Activated CD4-positive, CD25-positive, alpha-beta regulatory T cell (primary cell): ENCODE measurements at places on chromosomes 2 and 18.

DNA sequence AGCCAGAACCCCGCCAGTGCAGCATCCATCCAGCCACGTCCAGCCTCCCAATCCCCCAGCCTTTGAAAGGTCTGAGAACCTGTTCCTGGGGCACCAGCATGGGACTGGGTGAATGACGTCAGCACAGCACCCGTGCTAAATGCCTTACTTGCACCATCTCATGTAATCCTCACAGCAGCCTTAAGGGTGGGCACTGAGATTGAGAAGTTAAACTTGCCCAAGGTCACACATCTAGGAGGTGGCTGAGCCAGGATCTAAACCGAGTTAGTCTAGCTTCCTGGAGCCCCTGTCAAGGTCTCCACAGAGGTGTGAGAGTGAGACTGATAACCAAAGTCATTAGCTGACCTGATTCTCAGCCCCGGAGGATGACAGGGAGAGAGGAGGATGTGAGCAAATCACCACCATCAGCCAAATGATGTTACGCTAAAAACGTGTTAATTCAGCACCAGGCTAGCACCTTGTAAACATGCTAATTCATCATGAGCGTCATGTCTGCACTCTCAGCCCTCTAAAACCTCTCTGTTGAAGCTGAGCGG lies 4.6 kb downstream of the CD8A start:
- no peak for DNase-seq

GRCh38 chr2:11123856-11124759 lies 31.2 kb upstream of the SLC66A3 start:
- DNase-seq, result peak; percentile 25

DNA sequence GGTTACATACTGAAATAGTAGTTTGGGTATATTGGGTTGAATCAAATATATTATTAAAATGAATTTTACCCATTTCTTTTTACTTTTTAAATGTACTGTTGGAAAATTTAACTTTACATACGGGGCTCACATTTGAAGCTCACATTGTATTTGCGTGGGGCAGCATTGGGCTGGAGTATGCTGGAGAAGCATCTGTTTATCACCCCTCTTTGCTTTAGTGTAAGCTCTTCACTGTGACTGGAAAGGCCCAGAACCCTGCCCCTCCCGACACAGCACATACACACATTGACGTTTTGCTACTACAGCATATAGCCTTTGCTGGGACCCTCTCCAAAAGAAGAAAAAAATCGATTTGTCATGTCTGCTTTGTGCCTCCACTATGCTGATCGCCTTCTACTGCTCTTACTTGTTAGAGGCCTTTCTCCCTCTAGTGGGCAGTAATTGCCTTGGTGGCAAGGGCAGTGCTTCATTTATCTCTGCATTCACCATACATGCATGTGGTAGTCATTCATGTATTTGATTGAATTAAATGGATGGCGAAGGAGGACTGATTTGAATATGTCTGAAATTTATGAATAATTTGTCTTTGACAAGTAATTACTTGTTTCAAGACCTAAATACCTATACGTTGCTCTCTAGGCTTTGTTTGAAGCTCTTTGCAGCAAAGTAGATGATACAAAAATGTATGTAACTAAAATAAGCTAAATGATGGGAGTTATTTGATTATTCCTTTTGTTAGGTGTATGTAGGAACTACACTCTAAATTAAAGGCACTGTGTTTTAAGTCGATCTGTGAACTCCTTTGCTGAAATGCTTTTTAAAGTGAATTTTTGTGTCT lies 37.4 kb downstream of the VAPA start:
- no peak for DNase-seq

- no peak for DNase-seq
These were observed at the start of gene PAX8 for GRCh38 chr2:113278742-113279139. TSS of gene PAX8 (minus strand) at chr2:113278921. CDS start at chr2:113278394, 527 bp downstream.

DNA sequence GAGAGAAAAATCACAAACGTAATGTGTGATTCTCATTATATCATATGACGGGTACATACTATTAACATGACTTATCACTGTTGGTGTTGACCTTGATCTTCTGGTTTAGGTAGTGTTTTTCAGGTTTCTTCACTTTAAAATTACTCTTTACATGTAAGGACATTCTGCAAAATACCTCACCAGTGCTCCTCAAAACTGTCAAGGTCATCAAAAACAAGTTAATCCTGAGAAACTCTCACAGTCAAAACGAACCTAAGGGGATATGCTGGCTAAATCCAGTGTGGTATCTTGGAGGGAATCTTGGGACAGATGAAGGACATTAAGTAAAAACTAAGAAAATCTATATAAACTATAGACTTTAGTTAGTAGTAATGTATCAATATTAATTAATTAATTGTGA lies 499.8 kb downstream of the IRS1 start:
- no peak for DNase-seq

- DNase-seq, result no peak
These were observed 96.7 kb upstream of the ACKR3 start for GRCh38 chr2:236472720-236473495.

DNA sequence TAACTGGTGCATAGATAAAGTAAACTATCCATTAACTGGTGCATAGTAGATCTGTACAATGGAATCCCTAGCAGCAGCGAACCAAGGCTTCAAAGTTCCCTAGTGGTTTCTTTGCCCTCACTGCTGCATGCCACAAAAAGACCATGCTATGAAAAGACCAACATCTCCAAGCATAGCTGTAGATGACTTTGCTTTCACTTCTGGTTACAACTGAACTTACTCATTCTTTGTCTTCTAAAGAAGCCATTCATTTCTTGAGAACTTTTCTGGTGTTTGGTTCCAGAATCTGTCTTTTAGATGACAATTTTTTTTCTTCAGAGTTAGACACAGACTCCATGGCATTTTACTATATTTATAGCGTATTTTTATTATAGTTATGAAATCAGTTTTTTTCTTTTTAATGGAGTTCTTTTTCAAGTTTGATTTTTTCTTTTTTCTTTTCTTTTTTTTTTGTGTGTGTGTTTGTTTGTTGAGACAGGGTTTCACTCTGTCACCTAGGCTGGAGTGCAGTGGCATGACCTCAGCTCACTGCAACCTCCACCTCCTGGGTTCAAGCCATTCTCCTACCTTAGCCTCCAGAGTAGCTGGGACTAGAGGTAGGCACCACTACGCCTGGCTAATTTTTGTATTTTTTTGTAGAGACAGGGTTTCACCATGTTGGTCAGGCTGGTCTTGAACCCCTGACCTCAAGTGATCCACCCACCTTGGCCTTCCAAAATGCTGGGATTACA lies 63.6 kb downstream of the SLC35F5 start:
- DNase-seq, result no peak

GRCh38 chr2:74007711-74008110 lies 23.0 kb downstream of the TET3 start:
- no peak for DNase-seq

DNA sequence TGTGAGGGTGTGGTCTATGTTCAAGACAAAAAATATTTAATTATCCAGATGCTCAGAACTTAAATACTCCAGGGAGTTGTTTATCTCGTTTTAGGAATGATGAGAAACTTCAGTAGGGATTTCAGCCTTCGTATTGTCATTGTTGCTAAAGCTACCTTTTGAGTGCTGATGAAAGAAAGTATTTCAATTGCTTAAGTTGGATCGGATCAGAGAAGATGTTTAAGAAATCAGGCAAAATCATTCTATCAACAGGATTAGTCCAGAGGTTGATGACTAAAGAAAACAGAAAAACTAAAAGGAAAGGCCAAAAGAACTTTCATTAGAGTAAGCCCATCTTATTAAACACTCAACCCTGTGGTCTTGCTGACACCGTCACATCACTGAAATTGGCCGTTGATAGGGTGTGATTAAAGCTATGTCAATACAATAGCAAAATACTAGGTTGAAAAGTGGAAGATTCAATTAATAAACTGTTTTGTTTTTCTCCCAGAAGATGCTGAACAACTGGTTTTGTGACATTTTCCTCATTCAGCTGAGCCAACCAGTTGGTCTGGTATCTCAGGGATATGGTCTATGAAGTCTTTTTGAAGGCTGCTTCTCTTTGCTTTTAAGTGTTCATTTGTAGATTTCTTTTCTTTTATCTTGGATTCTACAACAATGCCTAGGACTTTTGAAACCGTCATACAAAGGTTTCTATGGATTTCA lies 551.7 kb downstream of the SLC4A3 start:
- DNase-seq, result no peak

GRCh38 chr2:228841877-228842276 lies 429.2 kb downstream of the PID1 start:
- no peak for DNase-seq

GRCh38 chr18:6606411-6607085 lies 123.0 kb upstream of the ARHGAP28 start:
- DNase-seq, result no peak

DNA sequence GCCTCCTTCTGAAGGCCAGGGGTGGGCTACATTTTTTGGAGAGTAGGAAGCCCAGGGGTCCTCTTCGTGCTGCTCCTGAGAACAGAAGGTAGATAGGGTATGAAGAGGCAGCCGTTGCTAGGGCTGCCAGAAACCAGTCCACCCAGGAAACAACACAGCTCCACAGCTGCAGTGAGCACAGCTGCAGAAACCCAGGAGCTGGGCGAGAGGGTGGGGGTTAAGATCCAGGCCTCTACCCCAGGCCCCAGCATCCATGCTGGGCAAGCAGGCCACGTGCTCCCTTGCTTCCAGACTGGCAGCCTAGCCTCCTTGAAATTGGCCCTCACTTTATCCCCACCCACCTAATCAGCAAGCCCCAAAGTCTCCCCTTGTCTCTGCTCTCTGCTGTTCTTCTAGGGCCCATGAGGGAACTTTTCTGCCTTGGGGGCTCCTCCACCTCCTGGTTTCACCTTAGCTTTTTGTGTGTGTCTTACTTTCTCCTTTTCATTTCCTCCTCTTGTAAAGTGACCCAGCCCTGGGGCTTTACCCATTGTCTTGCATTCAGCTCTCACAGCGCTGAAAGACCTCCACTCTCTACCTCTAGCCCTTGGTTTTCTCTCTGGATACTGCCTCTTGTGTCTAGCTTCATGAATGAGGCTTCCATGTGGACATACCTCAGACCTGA lies 30.7 kb downstream of the STON1 start:
- no peak for DNase-seq

DNA sequence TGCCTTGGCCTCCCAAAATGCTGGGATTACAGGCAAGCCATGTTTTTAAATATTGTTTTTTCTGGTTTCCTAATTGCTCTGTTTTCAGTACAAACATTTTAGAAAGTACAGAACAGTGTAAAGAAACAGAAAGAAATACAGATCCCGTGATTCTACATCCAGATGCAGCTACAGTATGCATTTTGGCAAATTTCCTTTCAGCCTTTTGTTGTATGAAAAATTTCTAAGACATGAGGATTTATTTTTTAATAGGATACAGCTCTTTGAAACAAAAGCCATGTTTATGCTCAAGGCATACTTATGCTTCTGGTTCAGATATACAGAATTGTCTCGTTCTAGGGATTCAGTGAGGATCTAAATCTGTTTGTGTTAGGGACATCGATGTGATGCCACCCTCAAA lies 109.5 kb downstream of the MAP2 start:
- no peak for DNase-seq

DNA sequence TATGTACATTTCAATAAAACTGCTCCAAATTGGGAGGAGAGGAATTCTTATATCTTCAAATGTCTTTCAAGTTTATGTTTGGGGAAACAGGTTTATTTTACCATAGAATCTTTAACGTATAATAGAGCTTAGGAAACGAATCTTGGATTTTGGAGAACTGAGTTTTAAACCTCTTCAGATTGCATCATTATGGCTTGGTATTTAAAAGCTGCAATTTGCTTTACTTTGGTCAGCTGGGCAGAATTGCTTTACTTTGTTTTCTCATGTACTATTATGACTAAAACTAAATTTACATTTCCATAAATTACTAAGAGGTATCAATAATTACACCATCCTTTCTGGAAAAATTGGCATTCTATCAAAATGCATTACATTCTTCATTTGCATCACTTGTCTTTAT lies 54.6 kb downstream of the BAZ2B start:
- no peak for DNase-seq

DNA sequence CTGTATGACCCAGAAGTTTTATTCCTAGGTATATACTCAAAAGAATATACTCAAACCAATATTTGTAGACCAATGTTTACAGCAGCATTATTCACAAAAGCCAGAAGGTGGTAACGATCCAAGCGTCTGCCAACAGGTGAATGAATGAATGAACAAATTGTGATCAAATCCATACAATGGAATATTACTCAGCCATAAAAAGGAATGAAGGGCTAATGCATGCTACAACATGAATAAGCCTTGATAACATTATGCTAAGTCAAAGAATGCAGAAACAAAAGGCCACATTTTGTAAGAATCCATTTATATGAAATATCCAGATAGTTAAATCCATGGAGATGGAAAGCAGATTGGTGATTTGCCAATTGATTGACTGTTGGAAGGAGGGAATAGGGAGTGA lies 5.5 kb upstream of the CD226 start:
- DNase-seq, result no peak

- no peak for DNase-seq
These were observed 26.7 kb downstream of the RAB1A start for GRCh38 chr2:65103013-65103715.

GRCh38 chr2:180150606-180151005 lies 143.5 kb upstream of the CWC22 start:
- DNase-seq, result no peak

GRCh38 chr2:130874512-130874911 lies 37.8 kb downstream of the ARHGEF4 start:
- no peak for DNase-seq

GRCh38 chr18:35983818-35984217 lies 11.3 kb downstream of the RMP24 start:
- no peak for DNase-seq

DNA sequence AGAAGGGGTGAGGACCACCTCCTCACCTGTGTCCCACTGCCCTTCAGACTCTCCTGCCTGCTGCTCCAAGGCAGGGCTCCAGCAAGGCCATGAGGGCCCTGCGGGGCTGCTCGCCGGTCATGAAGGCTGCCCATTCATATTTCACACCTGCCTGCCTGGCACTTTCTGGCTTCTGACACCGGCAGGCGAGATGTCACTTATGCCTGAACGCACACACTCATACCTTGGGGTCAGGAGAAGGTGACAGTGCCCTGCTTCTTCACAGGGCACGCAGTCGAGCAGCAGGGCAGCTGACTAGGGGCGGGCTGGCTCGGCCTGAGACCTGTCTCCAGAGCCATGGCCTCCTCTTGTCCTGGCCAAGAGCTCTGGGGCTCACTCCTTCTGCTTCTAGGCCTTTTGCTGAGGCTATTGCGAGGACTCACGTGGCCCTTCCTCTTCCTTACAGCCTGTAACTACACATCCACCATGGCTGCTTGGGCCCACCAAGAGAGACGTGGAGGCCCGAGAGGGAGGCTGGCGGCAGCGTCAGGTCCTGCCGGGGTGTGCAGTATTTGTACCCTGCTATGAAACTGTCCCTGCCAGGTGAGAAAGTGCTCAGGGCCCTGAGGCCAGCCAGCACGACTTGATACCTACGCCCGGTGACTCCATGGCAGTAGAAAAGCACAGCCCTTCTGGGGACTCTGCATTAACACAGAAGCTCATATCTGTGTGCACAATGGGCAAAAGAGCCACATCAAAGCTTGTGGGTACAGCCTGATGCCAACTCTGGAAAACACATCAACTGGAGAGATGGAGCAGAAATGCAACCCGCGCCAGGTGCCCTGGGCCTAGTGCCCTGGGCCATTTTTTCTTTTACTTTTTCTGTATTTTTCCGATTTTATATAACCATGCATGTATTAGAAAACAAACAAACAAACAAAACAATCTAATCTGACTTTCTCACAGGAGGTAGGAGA lies 30.6 kb downstream of the HS6ST1 start:
- DNase-seq, result no peak
